Activated T-helper 1 cell treated with anti-CD3 and anti-CD28 coated beads, Interleukin-2, amount 50 U/mL, for 16 hours (primary cell): ENCODE measurements at places on chromosomes 3 and 15.

DNA sequence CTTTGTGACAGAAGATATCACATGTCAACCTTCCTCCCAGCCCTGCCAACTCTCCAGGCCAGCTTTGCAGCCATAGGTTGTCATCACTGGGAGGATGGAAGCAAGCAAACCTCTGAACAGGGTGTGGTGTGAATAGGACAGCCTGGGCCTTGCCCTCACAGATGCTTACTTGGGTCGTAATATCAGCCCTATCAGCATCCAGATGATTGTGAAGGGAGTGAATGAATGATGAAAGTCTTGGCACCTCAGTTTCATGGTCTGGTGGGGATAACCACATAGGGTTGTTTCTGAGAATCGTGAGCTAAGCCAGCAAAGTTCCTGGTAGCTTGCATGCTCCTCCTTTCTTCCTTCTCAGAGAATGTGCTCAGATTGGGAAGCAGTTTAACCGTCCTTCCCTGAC lies 55.1 kb upstream of the POLR2M start:
- no peak for DNase-seq

- no peak for DNase-seq
These were observed 77.0 kb downstream of the LYSMD4 start for GRCh38 chr15:99656205-99656604.

- DNase-seq, result no peak
These were observed 16.3 kb downstream of the C3orf20 start for GRCh38 chr3:14691239-14691638.

- no peak for DNase-seq
These were observed 82.4 kb downstream of the WWTR1 start for GRCh38 chr3:149575213-149575960.

DNA sequence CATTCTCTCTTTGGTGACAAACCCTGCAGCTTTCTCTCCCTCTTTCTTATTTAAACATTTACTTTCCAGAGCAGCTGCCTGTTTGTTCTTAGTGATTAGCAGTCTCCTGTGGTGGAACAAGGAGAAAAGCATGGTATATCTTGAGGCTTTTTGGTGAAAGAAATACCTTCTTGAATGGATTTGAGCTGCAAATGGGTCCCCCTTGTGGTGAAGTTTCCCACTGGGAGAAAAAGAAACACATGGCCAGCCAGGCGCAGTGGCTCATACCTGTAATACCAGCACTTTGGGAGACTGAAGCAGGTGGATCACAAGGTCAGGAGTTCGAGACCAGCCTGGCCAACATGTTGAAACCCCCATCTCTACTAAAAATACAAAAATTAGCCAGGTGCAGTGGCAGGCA lies 48.3 kb upstream of the ACP3 start:
- DNase-seq, result no peak

DNA sequence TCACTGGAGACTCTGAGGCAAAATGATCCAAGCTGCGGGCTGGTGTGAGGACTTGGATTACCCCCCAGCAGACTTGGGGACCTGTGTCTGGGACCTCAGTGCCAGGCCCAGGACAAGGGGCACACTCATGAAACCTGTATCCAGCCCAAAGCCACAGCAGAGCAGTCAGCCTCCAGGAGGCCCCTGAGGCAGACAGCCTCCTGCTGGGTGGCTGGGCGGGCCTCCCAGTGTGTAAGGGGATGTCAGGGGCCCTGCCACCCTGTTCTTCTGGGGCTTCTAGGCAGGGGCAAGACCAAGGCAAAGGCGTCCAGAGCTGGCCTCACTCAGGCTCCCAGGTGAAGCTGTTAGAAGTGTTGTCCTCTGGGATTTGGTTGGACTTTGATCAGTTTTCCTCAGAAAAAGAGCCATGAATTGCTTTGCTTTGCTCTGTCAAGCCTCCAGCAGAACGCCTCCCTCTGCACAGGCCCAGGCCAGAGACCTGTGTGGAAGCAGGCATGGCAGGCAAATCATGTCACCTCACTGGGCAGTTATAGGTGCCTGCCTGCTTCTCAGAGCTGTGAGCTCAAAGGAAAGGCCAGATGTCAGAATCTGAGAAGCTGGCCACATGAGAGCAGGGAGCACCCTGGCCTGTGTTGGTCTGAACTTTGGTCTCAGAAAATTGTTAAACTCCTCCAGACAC lies 77.4 kb downstream of the SMAD6 start:
- no peak for DNase-seq

- DNase-seq, result no peak
These were observed 270.9 kb downstream of the ERC2 start for GRCh38 chr3:56197259-56197965.

DNA sequence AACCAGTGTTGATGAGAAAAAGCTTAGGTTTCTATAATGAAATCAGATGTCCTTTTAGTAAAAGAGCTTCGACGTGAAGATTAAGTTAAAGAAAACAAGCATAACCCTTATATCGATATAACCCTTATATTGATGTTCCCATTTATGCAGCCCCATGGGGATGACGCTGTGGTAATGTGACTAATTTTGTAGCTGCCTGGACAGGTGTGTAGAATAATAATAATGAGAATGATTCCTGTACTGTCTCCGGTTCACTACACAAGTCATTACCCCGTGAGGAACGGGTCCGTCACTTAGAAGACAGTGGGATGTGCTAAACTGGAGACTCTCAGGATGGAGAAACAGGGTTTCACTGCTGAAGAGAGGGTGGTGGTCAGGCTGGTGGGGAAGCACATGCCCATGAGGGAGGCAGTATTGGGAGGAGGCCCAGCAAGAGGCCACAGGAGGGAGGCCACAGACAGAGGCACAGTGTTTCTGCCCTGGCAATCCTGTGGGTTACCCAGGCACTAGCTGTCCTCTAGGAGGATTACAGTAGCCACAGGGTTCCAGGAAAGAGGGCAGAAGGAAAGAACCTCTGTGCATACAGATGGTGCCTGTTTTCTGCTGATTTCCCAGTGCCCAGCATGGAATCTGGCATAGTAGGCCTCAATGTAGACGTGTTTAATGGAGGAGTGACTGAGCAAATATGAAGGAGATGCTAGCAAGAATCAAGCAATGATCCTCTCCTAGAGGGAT lies 191.1 kb upstream of the TSC22D2 start:
- DNase-seq, result no peak

DNA sequence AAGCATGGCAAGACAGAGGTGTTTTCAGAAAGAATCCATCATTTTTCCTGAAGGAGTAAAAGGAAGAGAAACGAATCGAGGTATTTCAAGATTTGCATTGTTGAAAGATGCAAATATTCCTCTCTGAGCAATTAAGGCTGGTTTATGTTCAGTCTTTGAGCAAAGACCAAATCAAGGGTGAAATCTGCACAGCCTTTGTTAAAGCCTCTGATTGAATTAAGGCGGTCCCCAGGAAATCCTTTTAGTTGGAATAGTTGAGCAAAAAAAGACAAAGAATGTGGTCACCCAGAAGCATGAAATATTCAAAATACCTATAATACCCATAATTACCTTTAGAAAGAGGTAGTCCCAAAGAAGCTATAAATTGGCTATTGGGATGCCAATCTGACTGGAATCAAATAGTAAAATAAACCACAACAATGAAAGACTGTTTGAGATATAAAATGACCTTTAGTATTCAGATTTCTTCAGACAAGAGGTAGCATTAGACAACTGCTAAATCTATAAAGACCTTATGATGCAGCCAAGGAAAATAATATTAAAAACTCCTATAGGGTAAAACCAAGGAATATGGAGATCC lies 1218.1 kb downstream of the ROBO2 start:
- DNase-seq, result no peak

- DNase-seq, result no peak
These were observed 140.4 kb downstream of the SNRPN start for GRCh38 chr15:25095179-25095578.

DNA sequence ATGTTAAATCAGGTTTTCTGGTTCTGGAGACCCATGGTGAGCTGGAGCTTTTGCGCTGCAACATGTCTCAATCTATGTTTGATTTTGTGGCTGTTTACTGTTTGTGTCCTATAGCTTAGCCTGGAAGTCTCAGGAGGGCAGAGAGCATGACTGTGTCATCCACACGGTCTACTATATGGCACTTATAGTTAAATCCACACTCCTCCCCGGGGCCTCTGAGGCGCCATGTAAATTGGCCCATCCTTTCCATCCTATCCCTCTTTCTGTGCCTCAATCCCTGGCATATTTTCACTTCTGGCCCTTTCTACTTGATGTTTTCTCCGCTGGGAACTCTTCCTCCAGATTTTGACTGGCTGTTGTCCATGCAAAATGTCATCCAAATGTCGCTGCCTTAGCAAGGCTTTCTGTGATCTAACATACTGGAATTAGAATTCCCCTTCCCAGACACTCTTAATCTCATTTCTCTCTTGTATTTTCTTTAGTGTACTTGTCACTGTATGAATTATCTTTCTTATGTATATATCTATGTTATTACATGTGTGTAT lies 560.8 kb upstream of the RGMA start:
- DNase-seq, result no peak

DNA sequence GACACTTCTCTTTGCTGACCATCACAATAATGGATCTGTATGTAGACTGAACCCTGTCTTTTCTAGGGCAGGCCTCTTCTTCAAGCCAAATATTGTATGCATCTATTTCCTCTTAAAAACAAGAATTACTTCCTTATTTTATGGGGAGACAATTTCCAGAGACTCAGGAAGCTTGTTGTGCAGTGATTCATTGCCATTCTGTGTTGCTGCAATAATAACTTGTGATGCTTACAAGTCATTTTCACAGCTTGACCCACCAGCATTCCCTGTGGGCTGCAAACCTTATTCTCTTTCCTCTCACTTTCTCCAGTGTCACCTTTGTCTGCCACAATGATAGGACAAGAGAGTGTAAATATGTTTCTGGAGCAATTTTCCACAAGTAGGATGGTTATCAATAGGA lies 276.7 kb upstream of the SGO1 start:
- DNase-seq, result no peak

- DNase-seq, result no peak
These were observed 102.5 kb downstream of the AKAP13 start for GRCh38 chr15:85482894-85483293.
